ENCODE measurements at places on chromosomes 3 and 15.

DNA sequence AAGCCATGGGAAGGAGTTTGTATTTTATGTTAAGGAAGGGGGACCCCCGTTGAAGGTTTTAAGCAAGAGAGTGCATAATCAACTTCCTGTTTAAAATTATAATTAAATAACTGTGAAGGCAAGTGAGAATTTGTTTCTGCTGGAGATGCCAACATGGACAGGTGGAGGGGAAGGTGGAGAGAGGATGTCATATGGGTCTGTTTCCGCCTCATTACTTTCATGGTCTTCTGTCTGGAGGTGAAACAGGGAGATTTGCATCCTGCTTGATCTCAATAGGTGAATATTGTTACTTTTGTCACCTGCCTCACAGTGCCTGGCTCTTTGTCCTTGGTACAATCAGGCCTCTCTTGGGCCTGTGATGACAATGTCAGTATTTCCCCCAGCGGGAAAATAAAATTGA is 300.6 kb upstream of the LMCD1 start:
- no peak for DNase-seq

- DNase-seq: no peak
Measured at GRCh38 chr3:156131799-156132198, 11.4 kb downstream of the KCNAB1 start.

DNA sequence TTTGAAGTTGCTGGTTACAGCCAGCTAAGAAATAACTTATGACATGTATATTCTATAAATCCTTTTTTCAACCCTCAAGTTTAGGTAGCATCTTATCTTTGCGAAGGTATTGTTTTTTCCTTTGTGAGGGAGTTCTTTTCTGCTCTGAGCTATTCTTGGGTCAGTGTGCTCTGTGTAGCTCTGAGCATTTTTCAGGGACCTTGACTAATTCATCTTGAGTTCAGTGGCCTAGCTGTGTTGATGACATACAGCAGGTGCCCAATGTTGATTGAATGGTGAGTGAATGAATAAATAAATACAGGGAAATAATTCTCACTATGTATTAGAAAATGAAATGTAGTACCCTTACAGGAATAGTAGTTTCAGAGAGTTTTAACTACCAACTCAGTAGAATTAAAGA is 335.3 kb downstream of the IL20RB start:
- no peak for DNase-seq

DNA sequence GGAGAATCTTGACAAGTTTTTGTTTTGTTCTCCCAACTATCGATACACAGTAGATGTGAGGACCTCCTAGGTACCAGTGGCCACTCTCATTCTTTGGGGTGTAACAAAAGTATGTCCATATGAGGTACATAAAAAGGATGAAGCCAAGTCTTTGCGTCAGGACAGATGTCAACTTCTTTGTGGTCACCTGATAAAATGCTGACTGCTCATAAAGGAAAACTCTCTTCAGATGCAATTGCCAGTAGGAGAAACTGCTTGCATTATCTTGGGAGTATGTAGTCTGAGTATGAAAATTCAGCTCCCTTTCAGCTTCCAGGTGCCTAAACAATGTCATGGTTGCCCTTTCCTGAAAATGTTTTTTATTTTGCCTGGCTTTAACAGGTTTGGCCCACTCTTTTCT is 123.8 kb upstream of the GOLIM4 start:
- DNase-seq: no peak

GRCh38 chr15:94233441-94233840 is 2.1 kb downstream of the MCTP2 start:
- DNase-seq: no peak

DNA sequence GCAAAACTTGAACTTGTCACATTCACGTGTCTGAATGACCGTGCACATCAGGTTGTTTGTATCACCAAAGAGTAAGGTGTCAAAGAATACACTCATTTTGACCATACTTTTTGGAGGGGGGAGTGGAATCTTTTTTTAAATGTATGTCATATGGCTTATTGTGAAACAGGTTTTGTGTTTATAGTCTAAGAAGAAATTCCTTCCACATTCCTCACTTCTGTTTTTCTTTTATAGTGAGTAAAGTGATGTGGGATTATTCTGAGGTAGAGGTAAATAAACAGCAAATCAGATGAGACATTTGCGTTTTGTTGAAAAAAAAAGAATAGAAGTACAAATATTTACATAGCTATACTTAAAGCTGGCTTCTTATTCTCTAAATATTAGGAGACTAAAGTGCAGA is 33.0 kb downstream of the SRP14 start:
- DNase-seq: no peak

- DNase-seq: peak; percentile 36
Measured at GRCh38 chr3:58333206-58334012, 717 bp downstream of the PXK start.

DNA sequence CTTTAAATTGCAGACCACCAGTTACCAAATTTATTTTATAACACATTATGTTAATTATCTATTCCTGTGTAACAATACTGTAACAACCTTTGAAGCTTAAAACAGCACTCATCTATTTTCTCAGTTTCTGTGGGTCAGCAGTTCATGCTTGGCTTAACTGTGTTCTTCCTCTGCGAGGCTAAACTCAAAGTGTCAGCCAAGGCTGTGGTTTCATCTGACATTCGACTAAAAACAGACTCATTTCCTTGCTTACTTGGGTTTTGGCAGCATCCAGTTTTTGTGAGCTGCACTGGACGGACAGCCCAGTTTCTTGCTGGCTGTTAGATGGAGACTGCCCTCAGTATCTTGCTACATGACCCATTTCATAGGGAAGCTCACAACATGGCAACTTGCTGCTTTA is 247.3 kb upstream of the KCNH8 start:
- no peak for DNase-seq

DNA sequence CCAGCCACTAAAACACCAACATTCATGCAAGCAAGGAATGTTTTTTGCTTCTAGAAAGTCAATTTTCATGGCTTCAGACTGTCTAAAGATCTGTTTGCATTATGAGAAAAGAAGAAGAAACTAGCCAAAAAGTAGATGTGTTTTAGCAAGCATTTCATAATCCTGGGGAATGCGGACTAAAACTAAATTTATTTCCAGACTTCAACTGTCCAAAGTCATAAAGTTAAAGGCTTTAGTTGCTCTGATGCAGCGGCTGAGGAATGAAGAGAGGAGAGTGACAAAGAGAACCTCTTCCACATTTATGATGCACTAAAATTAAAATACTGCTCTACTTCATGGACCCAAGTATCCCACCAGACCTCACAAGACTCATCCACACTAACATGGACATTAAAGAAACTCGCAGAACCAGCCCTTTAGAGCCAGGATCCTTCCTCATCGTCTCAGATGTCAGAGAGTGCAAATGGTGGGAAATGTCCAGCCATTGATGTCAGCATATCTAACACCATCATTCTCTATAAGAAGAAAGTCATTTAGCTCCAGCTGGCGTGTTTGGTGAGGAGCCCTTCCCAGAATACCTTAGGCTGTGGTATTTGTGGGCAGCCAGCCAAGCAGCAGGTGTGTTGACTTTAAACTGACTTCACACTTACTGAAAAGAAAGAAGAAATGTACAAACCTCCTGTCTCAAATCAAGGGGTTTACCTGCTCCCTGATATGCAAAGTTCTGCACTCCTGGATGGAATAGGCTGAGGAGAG is 17.4 kb downstream of the FYCO1 start:
- DNase-seq: peak; percentile 65

GRCh38 chr3:186124592-186124991 is 15.7 kb upstream of the ETV5 start:
- DNase-seq: no peak

GRCh38 chr3:48762816-48763215 is 45.8 kb upstream of the IP6K2 start:
- DNase-seq: no peak

GRCh38 chr3:197802779-197803459 is 11.9 kb downstream of the LRCH3 start:
- DNase-seq: no peak

DNA sequence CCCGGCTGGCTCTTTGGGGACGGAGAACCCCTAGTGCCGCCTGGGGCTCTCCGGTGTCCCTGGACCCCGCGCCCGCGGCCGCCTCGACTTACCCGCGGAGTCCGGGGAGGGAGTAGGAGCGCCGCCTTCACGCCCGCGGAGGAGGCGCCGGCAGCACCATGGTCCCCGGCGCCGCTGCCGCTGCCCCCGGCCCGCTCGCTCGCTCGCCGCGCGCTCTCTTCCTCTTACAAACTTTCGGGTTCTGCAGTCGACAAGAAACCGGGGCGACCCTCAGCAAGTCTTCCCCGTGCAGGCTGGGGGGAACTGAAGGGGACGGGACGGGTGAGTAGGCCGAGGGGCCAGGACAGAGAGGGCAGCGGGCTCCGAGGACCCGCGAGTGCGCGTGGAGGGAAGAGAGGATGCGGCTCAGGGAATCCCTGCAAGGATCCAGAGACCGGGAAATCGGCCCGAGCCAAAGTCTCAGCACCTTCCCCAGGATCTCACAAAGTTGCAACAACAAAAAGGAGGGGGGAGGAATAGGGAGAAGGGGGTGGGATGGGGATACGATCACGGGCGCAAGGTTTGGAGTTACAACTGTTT is 2.0 kb downstream of the FOXP1 start:
- peak; percentile 36 for DNase-seq

GRCh38 chr3:122936986-122937385 is 90.6 kb downstream of the SEMA5B start:
- DNase-seq: no peak

DNA sequence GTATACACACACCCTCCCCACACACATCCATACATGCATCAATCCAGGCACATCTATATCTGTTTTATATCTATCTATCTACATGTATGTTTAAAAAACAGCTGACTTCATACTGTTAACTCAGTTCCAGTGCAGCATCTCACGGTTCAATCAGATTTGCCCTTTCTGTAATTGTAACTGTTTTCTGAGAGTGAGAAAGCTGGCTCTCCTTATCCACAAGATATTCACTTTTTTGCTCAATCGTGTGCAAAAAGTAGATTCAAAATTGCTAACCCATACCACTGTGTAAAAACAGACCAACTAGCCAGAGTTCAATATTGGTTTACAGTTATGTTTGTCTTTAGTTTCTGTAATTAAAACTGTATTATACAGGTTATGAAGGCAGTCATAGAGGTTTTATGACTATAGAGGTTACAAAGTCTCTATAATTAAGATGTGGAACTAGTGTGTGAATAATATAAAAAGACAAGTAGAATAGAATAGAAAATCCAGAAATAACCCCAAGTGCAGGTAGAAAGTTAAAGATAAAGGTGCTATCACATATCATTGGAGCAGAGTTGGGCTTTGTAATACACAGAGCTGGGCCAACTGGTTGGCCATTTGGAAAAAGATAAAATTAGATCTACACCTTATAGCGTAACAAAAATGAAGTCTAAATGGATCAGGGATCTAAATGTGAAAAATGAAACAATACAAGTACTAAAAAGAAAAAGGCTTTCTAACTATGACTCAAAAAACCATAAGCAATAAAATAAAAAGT is 20.1 kb upstream of the MCF2L2 start:
- no peak for DNase-seq

GRCh38 chr3:112629425-112629824 is 11.5 kb downstream of the CCDC80 start:
- peak; percentile 39 for DNase-seq

DNA sequence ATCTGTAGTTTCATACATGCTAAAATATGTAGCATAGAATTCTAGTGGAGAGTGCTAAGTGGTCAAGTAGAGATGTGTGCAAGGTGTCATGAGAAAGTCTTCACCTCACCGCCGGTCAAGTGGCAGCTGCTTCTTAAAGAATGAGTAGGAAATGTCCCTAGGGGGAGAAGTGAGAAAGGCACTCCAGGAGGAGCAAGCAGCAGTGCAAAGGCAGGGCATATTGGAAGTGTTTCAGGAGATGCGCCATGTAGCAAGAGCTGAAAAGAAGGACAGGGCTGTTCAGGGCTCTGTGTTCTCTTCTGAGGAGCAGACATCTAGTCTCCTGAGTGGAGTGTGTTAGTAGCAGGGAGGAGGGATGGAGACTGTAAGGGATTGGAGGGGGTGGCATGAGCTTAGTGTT is 312.4 kb upstream of the SEMA6D start:
- DNase-seq: no peak

DNA sequence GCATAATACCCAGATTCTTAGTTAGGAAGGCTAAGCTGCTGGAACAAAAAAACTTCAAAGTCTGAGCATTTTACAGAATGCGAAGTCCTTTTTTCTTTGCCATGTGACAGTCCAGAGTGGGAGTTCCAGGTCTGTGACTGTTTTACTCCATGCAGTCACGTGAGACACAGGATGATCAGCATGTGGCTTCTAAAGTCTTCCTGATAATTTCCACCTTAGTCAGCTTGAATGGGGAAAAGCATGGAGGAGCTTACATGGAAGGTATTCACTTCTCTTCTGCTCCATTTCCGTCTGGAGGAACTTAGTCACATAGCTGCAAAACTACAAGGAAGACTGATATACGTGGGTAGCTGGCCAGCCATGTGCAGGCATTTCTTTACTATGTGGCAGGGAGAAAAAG is 1.7 kb downstream of the SNTN start:
- no peak for DNase-seq

DNA sequence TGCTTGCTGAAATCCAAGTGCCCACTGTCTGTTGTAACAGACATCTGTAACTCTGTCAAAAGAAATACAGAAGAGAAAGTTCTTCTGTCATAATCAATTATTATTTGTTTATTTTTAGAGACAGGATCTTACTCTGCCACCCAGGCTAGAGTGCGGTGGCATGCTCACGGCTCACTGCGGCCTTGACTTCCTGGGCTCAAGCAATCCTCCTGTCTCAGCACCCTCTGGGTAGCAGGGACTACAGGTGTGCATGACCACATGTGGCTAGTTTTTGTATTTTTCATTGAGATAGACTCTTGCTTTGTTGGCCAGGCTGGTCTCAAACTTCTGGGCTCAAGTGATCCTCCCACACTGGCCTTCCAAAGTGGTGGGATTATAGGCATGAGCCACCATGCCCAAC is 177.6 kb upstream of the SETMAR start:
- no peak for DNase-seq

DNA sequence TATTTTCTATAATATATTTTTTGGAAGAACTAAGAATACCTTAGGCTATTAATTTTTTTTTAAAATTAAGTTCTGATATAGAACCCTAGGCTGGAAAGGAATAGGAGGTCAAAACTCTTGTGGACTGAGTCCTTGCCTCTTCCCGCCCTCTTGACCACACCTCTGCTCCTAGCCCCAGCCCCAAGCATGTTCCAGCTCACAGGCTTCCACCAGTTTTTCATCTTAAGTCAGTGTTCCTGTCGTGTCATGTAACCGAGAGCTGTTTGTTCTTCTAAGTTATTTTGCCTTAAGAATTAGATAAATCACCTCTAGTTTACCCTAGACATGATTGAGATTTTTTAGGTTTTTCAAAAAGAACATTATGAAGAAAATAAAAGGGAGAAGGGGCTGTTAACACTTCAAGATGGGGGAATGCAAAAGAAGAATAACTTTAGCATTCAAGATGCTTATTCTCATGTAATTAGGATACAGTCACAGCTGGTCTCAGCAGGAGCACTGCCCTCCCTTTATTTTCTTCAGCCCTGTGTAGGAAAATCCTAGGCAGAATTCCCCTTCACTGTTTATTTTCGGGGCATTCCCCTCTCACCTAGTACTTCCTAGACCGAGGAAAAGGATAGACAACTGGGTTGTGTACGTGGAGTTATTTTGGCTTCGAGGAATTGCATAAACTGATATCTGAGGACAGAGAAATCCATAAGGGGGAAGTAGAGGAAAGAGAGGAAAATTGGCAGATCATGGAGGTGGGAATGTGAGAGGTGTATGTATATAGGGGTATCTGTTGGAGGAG is 110.2 kb downstream of the CMSS1 start:
- DNase-seq: no peak
